HuH-7 (cell line): ENCODE measurements at places on chromosomes 12 and 14.

GRCh38 chr14:36056845-36057244, 119.7 kb downstream of the PTCSC3 start:
- DNase-seq = no peak

DNA sequence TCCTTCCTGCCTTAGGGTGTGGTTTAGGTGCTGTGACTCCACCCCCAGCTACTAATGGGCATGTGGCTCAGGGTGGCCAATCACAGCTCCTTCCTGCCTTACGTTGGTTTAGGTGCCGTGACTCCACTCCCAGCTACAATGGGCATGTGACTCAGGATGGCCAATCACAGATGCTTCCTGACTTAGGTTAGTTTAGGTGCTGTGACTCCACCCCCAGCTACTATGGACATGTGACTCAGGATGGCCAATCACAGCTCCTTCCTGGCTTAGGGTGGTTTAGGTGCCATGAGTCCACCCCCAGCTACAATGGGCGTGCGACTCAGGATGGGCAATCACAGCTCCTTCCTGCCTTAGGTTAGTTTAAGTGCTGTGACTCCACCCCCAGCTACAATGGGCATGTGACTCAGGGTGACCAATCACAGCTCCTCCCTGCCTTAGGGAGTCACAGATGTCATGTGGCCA, 163.9 kb downstream of the TBX5 start:
- no peak for DNase-seq

- no peak for DNase-seq
Observed at GRCh38 chr14:100796946-100797345, 29.0 kb upstream of the MEG3 start.

GRCh38 chr12:103495469-103496456, at the start of gene C12orf42:
C12orf42 (minus strand) TSS chr12:103495968; CDS start chr12:103478426, 17,542 bp downstream.
- DNase-seq = peak; percentile 54

DNA sequence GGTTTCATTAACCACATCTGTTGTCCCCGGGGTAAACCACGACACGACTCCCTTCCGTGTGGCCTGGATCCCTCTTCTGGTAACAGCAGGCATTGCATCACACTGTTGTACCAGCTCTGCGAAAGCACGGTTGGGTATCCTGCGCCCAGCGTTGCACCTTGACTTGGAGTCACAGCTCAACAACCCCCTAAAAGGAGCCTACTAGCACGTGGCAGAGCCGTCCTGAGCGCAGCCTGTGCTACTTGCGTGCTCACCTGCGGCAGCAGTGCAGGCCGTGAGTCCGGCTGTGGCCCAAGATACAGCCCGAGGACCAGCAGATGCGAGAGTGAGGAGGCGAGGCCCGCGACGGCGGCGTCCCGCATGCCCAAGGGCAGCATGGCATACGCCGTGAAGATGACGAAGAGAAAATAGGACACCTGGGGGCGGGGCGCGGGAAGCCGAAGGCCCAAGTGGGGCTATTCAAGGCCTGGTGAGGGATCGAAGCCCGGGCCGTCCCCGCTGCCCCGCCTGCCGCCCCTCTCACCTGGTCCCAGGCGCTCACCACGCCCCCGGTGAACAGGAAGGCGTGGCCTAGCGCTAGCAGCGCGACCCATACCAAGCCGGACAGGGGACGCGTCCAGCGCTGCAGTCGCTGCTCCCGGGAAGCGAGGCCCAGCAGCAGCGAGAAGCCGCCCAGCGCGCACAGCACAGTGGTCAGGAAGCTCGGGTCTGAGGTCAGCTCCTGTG, 2.4 kb downstream of the ADCY4 start:
- DNase-seq = peak; percentile 98
